Jurkat, Clone E6-1 (cell line): ENCODE measurements at places on chromosomes 11 and 22.

DNA sequence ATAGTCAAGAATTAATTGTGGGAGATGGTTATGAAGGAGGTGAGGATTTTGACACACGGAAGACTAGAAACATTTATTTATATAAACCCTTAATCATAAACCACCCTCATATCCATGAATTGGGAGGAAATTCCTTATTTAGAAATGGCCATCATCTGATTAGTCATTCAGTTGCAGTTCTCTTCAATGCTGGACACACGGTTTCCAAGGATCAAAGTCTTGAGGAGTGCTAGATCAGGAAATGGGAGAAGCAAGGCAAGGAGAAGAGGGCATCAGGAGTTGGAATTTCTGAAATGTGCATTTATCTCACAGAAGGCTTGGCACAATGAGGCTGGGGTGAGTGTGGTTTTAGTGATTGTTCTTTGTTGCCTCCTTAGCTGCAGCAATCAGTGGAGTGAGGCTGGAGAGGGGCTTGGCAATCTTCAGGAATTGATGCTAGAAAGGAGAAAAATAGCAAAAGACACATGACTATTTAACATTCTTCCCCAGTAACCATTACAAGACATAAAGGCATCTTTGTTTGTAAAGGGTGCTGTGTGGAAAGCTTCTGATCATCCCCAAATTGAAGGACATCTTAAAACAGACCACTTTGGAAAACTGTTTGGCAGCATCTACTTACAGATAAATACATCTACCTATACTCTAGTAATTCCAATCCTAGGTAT lies 21.6 kb upstream of the GDPD4 start:
- DNase-seq, result no peak

- DNase-seq, result no peak
Observed at GRCh38 chr11:76047766-76048165, 158.5 kb downstream of the WNT11 start.

DNA sequence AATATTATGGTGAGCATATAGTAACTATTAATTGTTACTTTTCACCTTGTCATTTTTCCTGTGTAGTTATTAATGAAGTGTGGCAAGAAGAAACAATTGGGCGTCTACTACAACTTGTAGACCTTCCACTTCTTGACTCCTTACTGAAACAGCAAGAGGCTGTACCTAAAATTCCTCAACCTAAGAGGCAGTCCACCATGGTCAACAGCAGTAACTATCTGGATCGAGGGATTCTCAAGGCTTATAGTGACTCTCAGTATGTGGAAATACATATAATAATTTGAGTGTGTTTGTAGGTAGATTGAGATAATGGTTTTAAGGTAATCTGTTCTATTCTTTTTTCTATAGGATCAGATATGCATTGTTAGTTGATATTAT lies 10.8 kb upstream of the TCP11L1 start:
- DNase-seq, result no peak

- DNase-seq, result peak; percentile 68
Observed at GRCh38 chr11:68340784-68341556, 28.6 kb downstream of the LRP5 start.

DNA sequence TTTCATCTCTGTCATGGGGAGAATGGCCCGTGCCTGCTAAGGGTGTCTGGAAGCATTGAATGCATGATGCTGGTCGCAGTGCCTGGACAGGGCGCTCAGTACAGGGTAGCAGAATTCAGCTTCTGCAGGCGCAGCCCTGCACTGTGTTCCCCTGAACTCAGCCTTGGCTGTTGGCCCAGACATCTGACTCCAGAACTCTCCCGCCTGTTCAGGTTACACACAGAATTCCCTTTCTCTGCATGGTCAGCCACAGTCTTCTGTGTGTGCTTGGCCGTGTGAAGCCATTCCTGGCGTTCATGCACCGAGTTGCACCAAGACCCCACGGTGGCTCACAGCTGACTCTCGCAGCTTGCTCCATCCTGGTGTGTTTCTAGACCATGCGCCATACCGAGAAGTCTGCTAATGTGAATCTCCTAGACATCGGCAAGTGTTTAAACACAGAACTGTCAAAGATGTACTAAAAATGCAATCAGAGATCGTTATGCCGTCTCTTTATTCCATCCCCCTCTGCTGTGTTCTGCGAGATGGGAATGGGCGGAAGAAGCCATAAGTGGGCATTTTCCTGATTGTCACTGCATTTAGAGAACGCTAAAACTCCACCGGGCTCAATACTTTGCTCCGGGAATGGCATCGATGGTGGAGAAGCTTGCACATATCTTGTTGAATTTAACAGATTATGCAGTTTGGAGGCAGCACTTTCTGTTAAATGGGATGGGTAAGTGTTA lies 55.6 kb downstream of the MPPED1 start:
- no peak for DNase-seq

DNA sequence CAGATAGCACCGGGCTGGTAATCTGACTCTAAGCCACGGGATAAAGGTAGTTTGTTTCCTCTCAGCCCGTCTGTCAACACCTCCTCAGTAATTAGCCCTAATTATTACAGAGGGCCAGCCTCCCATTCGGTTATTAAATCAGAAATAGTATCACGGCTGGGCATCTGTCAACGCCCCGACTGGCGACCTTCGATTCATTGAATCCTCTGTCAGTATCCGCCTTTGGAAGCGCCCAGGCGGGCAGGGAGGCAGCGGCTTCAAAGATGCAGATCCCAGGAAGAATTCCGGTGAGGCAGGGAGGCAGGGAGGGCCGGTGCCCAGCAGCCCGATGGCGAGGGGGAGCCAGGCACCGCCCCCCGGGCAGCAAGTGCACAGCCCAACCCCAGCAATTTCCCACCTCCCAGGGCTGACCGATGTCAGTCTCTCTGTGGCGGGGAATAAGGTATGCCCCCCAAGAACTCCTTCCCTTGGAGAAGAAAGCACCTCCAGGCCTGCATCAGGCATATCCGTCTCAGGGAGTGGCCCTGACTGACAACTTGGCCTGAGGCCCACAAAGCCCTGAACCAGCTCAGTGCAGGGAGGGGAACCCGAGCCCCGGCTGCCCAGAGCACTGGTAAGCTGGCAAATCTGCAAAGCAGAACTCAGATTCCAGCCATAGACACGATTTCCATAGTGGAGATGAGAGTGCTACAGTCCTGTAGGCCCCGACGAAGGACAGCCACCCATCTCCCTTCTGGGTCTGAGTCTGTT lies 11.4 kb downstream of the GNB1L start:
- DNase-seq, result no peak

DNA sequence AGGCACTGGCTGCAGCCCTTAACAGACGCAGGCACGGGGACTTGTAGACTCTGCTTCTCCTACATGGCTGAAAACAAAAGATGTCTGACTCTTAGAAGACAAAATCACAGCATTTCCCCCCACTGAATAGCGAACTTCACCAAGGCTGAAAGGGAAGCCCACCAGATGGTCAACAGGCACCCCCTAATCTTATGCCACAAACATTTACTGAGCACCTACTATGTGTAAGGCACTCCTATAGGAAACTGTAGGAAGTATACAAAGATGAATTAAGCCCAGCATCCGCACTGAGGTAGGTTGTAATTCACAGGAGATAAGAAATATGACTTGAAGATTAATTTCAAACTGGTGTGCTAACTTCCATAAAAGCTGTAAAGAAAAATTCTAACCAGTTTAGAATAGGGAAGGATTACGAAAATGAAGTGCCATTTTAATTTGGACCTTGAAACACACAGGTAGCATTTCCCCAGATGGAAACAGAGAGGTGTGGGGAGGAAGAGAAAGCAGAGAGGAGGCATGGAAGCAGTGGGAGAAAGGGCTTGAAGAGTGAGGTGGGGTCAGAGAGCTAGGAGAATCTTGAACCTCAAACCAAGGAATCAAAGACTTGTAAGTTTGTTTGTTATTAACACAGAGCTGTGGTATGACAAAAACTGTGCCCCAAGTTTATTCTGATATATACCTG lies 38.1 kb downstream of the NUMA1 start:
- DNase-seq, result no peak

GRCh38 chr11:120272303-120272702 lies 32.4 kb downstream of the POU2F3 start:
- no peak for DNase-seq

- DNase-seq, result no peak
Observed at GRCh38 chr11:28104425-28104824, 3.5 kb downstream of the KIF18A start.

DNA sequence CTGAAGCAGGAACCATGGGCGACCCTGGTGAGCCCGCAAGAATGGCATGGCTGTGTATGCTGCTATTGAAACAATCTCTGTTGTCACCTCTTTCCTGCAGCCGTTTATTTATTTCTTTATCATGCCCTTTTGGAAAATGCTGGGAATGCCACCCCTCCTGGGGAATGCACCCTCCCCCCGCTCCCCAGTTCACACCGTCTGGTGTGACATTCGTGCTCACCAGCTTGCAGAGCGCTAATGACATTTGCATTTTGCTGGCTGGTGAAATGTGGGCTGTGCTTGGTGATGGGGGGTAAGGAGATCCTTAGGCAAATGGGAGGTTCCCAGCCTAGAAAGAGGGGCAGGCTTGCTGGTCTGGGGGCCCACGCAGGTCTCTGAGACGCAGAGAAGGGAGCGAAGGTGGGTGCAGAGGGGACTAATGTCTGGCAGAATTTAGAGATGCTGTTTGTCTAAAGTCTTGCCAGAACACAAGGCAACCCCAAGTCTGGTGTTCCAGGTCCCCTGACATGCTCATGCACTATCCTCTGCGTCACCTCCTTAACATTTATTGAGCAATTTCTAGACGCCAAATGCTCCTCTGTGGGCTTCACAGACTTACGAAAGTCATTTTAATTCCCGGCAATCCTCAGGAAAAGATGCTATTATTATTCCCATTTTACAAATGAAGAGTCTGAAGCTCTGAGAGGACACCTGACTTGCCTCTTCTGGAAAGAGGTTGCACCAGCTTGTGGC lies 91.7 kb downstream of the TP53I11 start:
- no peak for DNase-seq

GRCh38 chr22:23305321-23305910 lies 125.1 kb downstream of the BCR start:
- no peak for DNase-seq

DNA sequence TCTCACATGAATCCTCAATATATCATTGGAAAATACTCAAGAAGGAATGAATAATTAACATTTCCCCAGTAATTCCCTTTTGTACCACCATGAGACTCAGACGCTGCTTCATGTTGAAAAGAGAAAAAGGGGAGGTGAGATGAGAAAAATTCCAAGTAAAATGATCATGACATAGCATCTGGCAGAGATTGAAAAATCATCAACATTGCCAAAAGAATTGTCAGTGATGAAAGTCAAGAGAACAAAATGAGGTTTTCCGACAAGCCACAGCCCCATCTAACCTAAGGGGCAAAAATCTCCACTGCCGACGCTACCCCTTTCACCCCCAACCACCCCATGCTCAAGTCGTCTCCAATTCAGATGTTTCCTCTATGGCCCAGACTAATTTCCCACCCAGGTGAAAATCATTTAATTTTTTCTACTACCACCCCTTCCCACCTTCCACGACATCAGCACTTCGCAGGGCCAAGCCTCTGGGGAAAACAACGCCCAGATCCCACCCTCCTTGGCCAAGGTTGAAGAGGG lies 1.2 kb downstream of the RAB6A start:
- no peak for DNase-seq

DNA sequence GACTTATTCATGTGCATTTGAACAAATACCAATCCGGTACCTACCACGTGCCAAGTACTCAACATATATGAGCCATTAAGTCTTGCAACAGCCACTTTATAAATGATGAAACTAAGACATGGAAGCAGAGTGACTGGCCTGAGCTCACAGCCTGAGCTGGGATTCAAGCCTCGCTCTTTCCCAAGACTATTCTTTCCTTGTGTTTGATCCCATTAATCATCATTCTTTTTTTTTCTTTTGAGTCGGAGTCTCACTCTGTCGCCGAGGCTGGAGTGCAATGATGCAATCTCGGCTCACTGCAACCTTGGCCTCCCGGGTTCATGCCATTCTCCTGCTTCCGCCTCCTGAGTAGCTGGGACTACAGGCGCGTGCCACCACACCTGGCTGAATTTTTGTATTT lies 119.3 kb downstream of the ABTB2 start:
- DNase-seq, result no peak

GRCh38 chr11:68032997-68033707 lies 2.7 kb downstream of the NDUFS8 start:
- DNase-seq, result no peak

- DNase-seq, result no peak
Observed at GRCh38 chr22:25403811-25404471, 160.5 kb upstream of the GRK3 start.

GRCh38 chr11:48001438-48002021 lies 21.2 kb downstream of the PTPRJ start:
- peak; percentile 60 for DNase-seq

- no peak for DNase-seq
Observed at GRCh38 chr11:33682446-33682845, 18.2 kb downstream of the C11orf91 start.

- no peak for DNase-seq
Observed at GRCh38 chr11:121800240-121800639, 315.8 kb downstream of the BLID start.

GRCh38 chr11:76955459-76956114 lies 78.6 kb upstream of the B3GNT6 start:
- no peak for DNase-seq

DNA sequence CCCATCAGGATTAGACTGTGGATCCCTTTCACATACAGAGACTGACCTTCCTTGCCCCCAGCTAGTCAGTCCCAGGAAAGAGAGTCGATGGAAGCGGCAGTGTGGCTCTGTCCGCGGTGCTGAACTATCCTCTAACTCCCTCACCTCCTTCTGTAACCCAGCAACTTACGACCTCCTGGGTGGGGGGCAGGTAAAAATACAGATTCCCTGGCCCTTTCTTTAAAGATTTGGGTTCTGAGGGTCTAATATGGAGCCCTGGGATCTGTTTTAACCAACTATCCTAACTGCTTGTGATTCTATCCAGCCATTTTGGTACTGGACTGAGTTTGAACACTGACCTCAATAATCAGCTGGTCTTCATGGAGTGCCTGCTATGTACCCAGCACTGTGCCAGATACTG lies 23.2 kb downstream of the MFNG start:
- DNase-seq, result no peak

- no peak for DNase-seq
Observed at GRCh38 chr11:44213148-44213547, 96.8 kb downstream of the ALX4 start.

DNA sequence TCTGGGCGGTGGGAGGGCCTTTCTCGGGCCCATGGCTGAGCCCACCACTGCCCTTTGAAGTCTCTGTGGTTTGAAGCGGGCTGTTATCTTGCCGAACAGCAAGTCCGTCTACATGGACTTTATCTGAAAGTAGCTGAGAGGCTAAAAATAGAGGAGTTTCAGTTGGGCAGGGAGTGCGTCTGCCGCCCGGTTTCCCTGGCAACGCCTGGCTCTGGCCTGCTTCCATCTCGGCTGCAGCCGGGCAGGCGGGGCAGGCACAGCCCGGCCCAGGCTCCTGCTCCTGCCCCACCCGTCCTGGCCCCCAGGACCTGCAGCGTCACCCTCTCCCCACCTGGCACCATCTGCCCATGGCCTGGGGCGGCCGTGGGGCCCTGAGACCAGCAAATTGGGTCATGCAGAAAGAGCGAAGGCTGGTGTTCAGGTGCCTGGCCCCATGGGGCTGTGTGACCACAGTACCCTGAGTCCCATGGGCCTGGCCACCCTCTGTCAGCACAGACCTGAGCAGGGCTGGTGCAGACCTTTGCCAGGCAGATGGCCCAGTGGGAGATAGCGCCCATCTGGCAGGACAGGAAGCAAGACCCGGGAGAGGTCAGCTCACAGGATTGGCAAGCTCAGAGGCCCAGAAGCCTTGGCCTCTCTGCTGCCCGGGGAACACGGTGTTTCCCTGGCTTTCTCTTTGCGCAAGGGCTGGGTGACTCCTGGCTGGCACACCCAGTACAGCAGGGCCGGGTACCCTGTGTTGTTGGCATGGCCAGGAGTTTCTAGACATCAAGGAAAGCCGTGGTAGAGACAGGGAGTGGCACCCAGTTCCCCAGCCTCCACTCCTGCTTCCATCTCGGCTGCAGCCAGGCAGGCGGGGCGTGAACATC lies 79.1 kb upstream of the KCNQ1OT1 start:
- no peak for DNase-seq
